ENCODE measurements at places on chromosomes 1 and 21. TPM values are rescaled to one million over a fixed set of nuclear protein-coding genes. Genes with fewer than 3 reads are reported as not detected.

- no peak overlapping the region for H3K4me3 ChIP-seq
- H3K27ac ChIP-seq, result no peak overlapping the region
- peaks cover 20% of the 10 kb centered on the region for H3K4me1 ChIP-seq
- no peak for DNase-seq
Measured at GRCh38 chr1:67559222-67559700, 125.7 kb upstream of the GADD45A start.

GRCh38 chr1:117607471-117607870 is 1.6 kb downstream of the TENT5C start:
- no peak overlapping the region for H3K27ac ChIP-seq
- H3K36me3 ChIP-seq, result no peaks in the 10 kb centered on the region
- H3K4me1 ChIP-seq, result peaks cover 18% of the 10 kb centered on the region
- no peaks in the 10 kb centered on the region for H3K27me3 ChIP-seq
- peak; percentile 36 for DNase-seq

DNA sequence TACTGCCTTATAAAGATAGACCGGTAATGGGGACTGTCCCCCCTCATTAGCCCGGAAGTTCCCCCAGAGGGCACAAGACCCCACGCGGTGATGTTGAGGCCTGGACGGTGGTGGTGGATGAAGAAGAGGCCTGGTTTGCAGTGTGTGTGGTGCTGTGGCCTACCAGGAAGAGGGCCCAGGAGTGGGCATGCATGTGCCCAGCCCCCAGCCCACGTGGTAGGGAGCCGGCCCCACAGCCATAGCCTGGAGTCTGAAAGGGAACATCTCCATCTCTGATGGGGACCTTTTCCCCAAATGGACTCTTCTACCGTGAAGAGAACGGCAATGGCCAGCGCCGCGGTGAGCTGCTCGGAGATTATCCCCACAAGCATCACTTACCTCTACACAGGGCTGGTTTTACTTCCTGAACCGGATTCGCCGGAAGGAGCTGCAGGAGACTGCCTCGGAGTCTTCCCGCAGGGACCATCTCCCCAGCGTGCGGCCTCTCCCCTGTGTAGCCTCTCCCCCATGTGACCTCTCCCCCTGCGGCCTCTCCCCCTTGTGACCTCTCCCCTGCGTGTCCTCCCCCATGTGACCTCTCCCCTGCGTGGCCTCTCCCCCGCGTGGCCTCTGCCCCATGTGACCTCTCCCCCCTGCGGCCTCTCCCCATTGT is 20.6 kb downstream of the RRP1 start:
- no peaks in the 10 kb centered on the region for H3K27me3 ChIP-seq
- H3K4me3 ChIP-seq, result no peak overlapping the region
- no peaks in the 10 kb centered on the region for H3K36me3 ChIP-seq
- no peak overlapping the region for H3K27ac ChIP-seq

DNA sequence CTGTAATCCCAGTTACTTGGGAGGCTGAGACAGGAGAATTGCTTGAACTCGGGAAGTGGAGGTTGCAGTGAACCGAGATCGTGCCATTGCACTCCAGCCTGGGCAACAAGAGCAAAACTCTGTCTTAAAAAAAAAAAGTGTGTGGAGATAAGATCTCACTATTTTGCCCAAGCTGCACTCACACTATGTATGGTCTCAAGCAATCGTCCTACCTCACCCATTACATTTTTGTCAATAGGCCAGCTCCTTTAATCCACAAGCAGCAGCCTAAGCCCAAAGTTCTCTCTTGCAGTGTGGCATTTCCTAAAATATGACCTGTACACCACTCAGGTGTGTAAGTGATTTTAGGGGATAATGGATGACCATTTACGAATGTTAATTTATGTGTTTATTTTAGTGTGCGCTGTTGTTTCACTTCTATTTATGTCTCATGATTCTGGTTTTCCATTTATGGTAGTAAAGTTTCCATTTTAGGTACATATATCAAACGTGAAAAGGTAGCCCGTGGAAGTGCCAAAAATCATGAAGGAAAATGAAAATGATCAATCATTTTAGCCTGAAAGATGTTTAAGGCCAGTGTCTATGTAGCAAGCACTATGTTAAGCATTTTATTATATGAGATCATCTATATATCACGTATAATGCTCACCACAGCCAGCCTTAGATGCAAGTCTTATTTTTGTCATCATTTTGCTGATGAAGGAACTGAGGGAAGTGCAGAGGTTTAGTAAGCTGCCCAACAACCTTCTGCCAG is 5.6 kb downstream of the LCK start:
- no peaks in the 10 kb centered on the region for H3K27me3 ChIP-seq
- no peak overlapping the region for H3K27ac ChIP-seq
- no peak overlapping the region for H3K4me3 ChIP-seq
- no peak for DNase-seq
- H3K4me1 ChIP-seq, result no peaks in the 10 kb centered on the region

- H3K4me3 ChIP-seq, result no peak overlapping the region
- H3K4me1 ChIP-seq, result peaks cover 12% of the 10 kb centered on the region
- no peak overlapping the region for H3K27ac ChIP-seq
- H3K36me3 ChIP-seq, result no peaks in the 10 kb centered on the region
- H3K27me3 ChIP-seq, result no peaks in the 10 kb centered on the region
Measured at GRCh38 chr1:202152399-202152798, 7.9 kb upstream of the ARL8A start.

DNA sequence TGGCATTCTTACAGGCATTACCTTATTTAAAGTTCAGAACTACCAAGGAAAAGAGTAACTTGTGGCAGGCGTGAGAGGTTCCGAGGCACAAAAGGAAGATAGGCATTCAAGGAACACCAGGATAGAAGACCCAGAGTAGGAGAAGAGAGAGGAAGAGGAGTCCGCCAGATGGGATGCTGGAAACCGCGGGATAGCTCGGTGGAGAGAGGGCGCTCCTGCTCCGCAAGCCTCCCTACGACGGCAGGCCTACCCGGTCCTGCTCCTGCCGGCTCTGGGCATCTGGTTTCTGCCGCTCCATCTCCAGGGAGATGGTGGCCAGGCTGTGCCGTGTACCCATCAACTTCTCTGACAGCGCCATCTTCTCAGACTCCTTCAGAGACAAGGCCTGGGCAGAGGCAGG is 5.4 kb upstream of the NBPF1 start:
- 0 out of 2 replicates have a peak, but pooled peaks cover 6% of the 10 kb centered on the region for H3K4me1 ChIP-seq
- no peaks in the 10 kb centered on the region for H3K36me3 ChIP-seq
- H3K27ac ChIP-seq, result no peak overlapping the region
- H3K27me3 ChIP-seq, result no peaks in the 10 kb centered on the region
- H3K4me3 ChIP-seq, result no peak overlapping the region

DNA sequence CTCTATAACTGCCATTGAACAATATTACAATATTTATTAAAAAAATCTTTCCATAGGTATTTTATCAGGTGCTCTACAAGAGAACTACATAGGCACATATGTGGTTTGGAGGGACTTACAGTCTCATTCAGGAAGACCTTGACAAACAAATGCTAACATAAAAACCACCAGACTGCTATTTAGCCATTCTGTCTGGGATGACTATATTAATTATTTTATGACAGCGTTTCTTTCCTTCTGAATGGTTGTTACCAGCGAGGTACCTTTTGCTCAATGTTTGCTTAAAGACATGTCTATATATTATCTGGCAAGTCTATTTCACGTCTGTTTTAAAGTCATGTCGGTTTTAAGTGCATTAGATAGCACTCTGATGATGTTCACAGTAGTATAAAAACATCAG is 69.7 kb downstream of the RUNX1 start:
- no peak overlapping the region for H3K27ac ChIP-seq
- H3K36me3 ChIP-seq, result peaks cover 26% of the 10 kb centered on the region
- no peak for DNase-seq
- no peaks in the 10 kb centered on the region for H3K27me3 ChIP-seq
- peaks cover 19% of the 10 kb centered on the region for H3K4me1 ChIP-seq

DNA sequence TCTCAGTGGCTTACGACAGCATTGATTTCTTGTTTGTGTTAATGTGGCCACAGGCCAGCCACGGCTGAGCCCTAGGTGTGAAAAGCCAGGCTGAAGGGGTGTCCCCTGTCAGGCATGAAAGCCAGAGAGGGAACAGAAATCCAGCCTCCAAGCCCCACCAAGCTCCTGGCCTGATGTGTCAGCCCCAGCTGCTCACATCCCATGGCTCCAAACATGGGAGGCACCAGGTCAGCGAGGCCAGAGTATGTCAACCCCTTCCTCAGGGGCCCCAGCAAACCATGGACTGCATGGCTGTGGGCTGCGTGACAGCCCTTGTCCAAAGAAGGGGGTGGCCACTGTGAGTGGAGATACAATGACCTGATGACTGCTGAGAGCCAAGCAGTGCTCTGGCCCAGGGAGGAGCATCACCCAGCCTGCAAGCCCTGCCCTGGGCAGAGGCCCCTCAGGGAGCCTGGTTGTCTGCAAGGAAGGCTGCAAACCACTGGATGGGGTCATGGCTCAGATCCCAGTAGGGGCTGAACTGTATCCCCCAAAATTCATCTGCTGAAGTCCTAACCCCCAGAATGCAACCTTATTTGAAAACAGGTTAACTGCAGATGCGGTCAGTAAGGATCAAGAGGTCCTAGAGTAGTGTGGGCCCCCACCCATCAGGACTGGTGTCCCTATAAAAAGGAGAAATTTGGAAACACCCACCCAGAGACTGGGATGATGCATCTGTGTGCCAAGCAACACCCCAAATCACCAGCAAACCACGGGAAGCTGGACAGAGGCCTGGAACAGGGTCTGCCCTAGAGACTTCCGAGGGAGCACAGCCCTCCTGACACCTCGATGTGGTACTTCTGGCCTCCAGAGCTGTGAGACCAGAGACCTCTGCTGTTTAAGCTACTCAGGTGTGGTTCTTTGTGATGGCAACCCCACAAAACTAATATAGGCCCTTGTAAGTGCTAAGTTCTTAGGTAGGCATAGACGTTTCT is 3.3 kb upstream of the MX2 start:
- H3K4me1 ChIP-seq, result peaks cover 9% of the 10 kb centered on the region
- no peak overlapping the region for H3K4me3 ChIP-seq
- H3K36me3 ChIP-seq, result no peaks in the 10 kb centered on the region
- no peak for DNase-seq
- no peaks in the 10 kb centered on the region for H3K27me3 ChIP-seq

GRCh38 chr1:36157973-36158826 is 2.2 kb downstream of the MAP7D1 start:
- peak overlapping the region; percentile 99 for H3K4me3 ChIP-seq
- no peak overlapping the region for H3K27ac ChIP-seq
- no peak for DNase-seq
- no peaks in the 10 kb centered on the region for H3K36me3 ChIP-seq
- H3K4me1 ChIP-seq, result peaks cover 59% of the 10 kb centered on the region
- H3K27me3 ChIP-seq, result no peaks in the 10 kb centered on the region

GRCh38 chr1:111142356-111142975 is 2.4 kb downstream of the CEPT1 start:
- DNase-seq, result no peak
- no peaks in the 10 kb centered on the region for H3K27me3 ChIP-seq
- H3K4me1 ChIP-seq, result peaks cover 28% of the 10 kb centered on the region
- H3K27ac ChIP-seq, result no peak overlapping the region

- no peak overlapping the region for H3K27ac ChIP-seq
- H3K36me3 ChIP-seq, result no peaks in the 10 kb centered on the region
- no peak overlapping the region for H3K4me3 ChIP-seq
- DNase-seq, result no peak
Measured at GRCh38 chr1:36517011-36517771, 34.5 kb upstream of the CSF3R start.

GRCh38 chr1:59856725-59857338 is 42.1 kb downstream of the HOOK1 start:
- no peaks in the 10 kb centered on the region for H3K4me1 ChIP-seq
- H3K4me3 ChIP-seq, result no peak overlapping the region
- DNase-seq, result no peak
- peaks cover 6% of the 10 kb centered on the region for H3K36me3 ChIP-seq

GRCh38 chr1:109786112-109786480 is 22.4 kb upstream of the EPS8L3 start:
- no peaks in the 10 kb centered on the region for H3K27me3 ChIP-seq
- peak overlapping the region; percentile 95 for H3K27ac ChIP-seq
- peaks cover 98% of the 10 kb centered on the region for H3K4me1 ChIP-seq
- DNase-seq, result no peak

GRCh38 chr1:151007853-151008243 is 401 bp upstream of the PRUNE1 start:
- H3K36me3 ChIP-seq, result no peaks in the 10 kb centered on the region
- peak overlapping the region; percentile 37 for H3K4me3 ChIP-seq
- H3K27me3 ChIP-seq, result no peaks in the 10 kb centered on the region
- peak overlapping the region; percentile 68 for H3K27ac ChIP-seq

GRCh38 chr1:7589774-7590425 is 181.2 kb upstream of the VAMP3 start:
- DNase-seq, result no peak
- H3K27ac ChIP-seq, result no peak overlapping the region
- H3K36me3 ChIP-seq, result no peaks in the 10 kb centered on the region
- no peak overlapping the region for H3K4me3 ChIP-seq

- H3K36me3 ChIP-seq, result no peaks in the 10 kb centered on the region
- no peak overlapping the region for H3K27ac ChIP-seq
- H3K27me3 ChIP-seq, result no peaks in the 10 kb centered on the region
- H3K4me3 ChIP-seq, result no peak overlapping the region
- no peak for DNase-seq
- 0 out of 2 replicates have a peak, but pooled peaks cover 4% of the 10 kb centered on the region for H3K4me1 ChIP-seq
Measured at GRCh38 chr1:28878796-28879195, 35.6 kb upstream of the EPB41 start.

DNA sequence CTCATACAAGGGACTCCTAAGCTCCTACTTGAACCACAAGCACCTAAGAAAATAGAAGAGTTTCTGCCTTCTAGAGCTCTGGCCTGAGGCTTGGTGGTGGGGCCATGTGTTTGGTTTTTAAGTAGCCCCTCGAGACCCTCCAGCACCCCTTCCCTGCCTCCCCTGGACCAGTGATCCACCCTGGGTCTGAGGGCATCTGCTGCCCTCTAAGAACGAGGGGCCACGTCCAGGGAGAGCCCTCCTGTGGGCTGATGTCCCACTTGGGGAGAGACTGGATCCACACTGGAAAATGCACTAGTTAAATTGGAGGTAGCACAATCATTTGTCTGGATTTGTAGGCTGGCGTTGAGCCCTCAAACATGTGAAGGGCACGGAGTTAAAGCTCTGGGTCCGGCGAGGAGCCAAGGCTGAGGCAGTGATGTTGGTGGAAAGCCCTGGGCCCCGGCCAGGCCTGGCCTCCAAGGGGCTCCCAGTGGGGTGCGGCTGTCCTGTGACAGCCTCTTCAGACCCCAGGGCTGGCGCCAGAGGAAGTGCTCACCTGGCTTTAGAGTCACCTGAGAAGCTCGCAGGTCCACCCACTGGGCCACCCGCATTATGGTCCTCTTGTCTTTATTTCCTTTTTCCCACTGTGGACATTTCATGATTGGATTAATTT is 65.2 kb downstream of the SLC37A1 start:
- H3K4me1 ChIP-seq, result no peaks in the 10 kb centered on the region
- no peaks in the 10 kb centered on the region for H3K36me3 ChIP-seq
- no peaks in the 10 kb centered on the region for H3K27me3 ChIP-seq
- H3K4me3 ChIP-seq, result no peak overlapping the region

Gene TMPRSS15
- total RNA-seq, result not detected

Gene APCS
- total RNA-seq, result not detected

Gene MYOG
- total RNA-seq, result not detected

Gene JUN
- 74.7 TPM for total RNA-seq

Gene AGMAT
- 2.7 TPM for total RNA-seq

Gene FMO5
- 1.1 TPM for total RNA-seq

Gene LRRC38
- total RNA-seq, result not detected

Gene SELP
- not detected for total RNA-seq

Gene KLHL20
- total RNA-seq, result 11.5 TPM

Gene NHLH1
- total RNA-seq, result 0.26 TPM

Gene SWT1
- total RNA-seq, result 2.9 TPM
